ENCODE measurements at places on chromosomes 13 and 19.
A peak's percentile ranks its signal among the peaks of the same experiment; 100 is the strongest.

DNA sequence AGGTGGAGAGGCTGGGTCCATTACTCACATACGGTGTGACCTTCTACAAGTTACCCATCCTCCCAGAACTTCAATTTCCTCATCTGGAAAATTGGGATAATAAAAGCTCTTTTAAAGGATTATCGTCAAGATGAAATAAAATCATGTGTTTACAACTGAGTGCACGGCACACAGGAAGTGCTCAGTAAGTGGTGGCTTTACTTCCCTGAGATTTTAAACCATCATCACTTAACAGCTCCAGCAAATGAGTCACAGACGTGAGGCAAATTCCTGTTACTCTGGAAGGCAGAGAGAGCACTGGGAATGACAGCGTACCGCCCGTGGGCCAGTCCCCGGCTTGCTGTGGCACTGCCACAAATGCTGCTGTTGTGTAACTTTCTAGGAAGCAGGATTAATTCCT, 64.1 kb downstream of the MRPL57 start:
- DNase-seq = no peak

DNA sequence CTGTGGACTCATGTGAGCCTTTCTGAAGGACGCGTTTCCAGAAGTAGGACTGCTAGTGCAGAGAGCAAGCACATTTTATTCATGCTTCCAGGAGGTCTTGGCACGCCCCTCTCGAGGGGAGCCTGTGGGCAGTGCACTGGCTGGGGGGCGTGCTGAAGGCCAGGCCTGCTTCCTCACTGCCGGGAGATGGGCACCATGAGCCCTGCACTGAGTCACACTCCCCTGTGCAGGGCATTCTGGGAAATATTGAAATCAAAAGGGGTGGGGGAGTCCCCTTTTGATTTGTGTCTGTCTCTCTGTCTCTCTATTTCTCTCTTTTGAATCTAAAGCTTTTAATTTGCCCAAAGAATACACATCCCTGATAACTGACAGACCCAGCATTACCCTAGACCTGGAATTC, 34.0 kb downstream of the DPF1 start:
- DNase-seq = no peak

- DNase-seq = no peak
Measured at GRCh38 chr19:42229301-42229854, 9.3 kb downstream of the ZNF526 start.

GRCh38 chr19:5293612-5294378, 46.8 kb downstream of the PTPRS start:
- DNase-seq = peak; percentile 37

DNA sequence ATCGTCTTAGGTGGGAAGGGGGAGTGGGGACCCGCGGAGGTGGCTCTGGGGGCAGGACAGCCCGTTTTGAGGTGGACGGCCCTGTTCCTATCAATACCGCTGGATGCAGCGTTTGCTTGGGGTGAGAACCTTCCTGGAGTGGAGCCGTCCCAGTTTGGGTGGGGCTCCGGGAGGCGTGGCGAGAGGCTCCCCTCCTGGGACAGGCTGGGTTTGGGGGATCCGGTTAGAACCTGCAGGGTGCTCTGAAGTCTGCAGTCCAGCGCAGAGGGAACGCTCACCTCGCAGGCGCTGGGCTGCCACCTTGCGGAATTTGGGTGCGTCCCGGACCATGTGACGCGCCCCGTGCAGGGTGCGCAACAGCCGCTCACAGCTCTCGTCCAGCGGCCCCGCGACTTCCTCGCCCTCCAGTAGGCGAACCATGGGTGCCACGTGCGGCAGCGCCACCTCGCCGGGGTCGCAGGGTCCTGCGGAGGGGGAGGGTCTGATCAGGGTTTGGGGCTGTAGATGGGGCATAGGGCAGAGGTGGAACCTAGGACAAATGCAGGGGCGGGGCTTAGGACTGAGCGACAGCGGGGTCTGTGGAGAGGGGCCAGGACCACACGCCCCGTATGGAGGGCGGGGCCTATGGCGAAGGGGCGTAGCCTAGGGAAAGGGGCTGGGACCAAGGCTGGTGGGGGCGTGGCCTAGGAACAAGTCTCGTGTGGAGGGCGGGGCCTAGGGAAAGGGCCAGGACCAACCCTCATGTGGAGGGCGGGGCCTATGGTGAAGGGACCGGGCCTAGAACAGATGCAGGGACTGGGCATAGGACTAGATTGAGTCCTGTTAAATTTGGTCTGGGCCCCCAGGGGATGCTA, 13.8 kb downstream of the SH2D3A start:
- peak; percentile 74 for DNase-seq
